ENCODE measurements at places on chromosomes 5 and 9.
A peak's percentile ranks its signal among the peaks of the same experiment; 100 is the strongest.

DNA sequence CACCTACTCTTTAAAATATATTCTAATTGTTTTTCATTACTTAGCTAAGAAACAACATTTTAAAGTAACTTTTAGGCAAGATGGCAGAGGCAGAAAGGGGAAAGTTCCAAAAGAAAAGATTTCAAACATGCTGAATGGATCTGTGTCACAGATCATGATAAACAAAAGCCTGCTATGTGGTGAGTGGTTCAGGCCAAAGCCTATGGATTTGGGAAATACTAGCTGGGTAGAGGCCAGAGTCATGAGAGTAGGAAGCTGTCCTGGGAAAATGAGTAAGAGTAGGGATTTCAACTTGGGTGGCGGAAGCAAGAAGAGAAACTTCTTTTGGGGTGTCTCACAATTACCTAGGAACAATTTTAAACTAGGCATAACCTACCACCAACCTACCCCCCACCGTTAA, 68.7 kb upstream of the GRHPR start:
- no peak for DNase-seq

DNA sequence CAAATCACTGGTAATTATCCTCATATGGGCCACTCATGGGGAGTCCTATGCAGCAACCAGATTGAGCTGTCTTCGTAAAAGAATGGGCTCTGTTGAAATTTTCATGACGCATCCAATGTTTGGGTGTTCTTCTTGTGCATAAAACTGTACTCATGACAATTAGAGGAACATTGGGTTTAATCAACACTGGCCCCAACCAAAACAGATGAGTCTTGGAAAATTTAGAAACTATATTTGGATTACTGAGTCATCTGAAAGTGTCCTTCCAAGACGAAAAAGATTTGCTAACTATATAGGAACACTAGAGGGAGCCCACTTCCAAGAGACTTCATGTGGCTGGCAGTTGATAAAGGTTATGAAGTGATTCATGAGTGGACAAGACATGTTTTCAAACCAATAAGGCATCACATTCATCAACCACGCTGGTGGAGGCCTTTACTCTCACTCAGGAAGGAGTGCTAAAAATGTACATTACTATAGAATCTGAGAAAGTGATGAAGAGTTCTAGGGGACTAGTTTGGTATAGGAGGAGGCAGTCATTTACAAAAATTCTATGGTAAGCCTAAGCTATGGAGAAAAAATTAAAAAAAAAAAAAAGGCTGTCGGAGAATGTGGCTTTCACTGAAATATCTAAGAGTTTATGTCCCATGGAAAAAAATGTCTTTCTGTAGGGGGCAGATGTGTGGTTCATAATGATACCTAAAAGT, 313.5 kb downstream of the PRDM9 start:
- DNase-seq, result no peak

DNA sequence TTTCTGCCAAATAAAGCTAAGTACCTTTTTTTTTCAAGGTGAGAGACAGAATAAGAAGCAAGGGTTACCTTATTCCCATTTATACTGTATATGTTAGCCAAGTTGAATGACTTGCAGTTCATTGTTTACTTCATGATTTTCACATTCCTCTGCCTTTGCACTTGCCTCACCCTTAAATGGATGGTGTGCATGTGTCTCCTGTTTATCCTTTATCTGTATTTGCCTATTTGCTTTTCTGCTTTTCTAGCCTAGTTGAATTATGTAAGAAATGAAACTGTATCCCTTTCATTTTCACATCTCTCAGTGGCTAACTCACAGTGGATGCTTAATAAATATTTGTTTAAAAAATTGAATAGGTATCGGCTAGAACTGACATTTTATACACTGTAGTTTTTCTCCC, 200.8 kb upstream of the ST8SIA4 start:
- no peak for DNase-seq

GRCh38 chr5:113162770-113163169, 186.2 kb downstream of the DCP2 start:
- no peak for DNase-seq

DNA sequence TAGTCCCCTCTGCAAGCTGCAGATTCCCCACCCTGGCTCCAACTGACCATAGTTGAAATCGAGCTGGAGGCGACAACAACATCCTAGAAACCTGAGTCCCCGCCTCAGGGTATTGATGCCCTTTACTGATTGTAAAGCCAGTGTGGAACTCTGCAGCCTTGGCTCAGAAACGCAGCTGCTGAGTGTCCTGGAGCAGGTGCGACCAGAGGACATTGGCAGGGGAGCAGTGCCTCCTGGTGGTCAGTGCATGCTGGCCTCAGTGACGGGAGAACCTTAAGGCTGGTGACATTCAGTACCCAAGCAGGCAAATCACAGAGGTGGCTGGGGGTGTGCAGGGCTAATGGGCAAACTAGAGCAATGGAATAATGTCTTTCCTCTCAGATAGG, 20.4 kb upstream of the ZNF354B start:
- peak; percentile 17 for DNase-seq

GRCh38 chr9:121862371-121863332, 211.2 kb downstream of the DAB2IP start:
- DNase-seq, result no peak
